Immature natural killer cell (primary cell): ENCODE measurements at places on chromosomes 4 and X.
A peak's percentile ranks its signal among the peaks of the same experiment; 100 is the strongest.

DNA sequence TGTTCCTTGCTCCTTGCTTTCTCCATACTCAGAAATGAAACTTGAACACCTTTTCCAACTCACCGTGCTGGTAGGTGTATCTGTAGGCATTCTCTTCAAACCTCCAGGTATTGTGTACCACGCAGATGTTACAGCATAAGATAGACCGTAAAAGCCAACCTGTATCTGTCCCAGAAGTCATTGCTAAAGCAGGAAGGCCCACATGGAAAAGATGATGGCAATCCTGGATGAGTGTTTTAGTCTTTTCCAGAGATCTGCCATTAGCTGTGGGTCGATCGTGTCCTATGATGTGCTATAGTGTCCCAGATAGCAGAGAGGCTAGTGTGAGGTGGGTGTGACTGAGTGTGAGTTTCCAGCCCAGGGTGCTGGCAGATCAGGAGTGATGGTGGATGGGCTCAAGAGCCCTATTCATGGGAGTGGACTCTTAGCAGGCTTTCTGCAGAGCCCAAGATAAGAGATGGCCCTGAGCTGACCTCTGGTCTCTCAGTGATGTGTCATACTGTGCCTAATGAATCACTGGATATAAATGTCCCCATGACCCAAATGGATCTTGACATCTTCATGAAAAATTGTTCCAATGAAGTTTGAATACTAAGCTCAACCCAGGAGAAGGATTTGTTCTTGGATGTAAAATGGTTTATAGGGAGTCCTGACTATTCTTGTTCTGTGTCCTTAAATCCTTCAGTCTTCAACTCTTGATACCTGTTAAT lies 69.1 kb upstream of the WDR1 start:
- no peak for DNase-seq

DNA sequence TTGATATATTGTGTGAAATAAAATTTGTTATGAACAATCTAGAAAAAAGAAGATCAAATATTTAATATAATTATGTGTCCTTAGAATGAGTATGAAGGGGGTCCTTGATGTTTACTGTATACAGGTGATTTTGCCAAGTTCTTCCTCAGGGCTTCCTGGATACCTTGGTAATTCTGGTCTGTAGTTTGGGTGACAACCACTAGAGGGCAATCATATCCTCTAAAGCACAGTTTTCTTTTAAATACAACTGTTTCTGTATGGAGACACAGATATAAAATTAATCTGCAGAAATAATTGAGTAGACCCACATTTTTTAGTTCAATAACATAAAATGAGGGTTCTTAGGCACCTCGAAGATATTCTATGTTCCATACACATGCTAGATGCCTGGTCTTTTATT lies 157.7 kb downstream of the SPANXN1 start:
- DNase-seq = peak; percentile 8

DNA sequence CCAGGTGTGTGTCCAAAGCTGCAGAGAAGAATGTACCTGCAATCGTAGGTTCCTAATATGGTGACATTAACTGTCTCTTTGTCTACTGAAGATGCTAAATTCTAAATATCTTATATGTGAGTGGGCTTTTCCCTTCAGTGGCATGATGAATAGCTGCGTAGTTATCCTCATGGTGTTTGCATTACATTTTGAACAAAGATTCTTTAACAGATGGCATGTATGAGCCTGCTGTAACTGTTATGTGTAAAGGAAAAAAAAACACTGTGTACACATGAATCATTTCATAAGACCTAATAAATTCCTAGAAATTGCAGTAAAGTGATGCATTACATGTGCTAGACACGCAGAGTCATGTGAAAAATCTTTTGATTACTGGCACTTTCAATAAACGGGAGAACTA lies 288.0 kb downstream of the SH2D1A start:
- DNase-seq = no peak

DNA sequence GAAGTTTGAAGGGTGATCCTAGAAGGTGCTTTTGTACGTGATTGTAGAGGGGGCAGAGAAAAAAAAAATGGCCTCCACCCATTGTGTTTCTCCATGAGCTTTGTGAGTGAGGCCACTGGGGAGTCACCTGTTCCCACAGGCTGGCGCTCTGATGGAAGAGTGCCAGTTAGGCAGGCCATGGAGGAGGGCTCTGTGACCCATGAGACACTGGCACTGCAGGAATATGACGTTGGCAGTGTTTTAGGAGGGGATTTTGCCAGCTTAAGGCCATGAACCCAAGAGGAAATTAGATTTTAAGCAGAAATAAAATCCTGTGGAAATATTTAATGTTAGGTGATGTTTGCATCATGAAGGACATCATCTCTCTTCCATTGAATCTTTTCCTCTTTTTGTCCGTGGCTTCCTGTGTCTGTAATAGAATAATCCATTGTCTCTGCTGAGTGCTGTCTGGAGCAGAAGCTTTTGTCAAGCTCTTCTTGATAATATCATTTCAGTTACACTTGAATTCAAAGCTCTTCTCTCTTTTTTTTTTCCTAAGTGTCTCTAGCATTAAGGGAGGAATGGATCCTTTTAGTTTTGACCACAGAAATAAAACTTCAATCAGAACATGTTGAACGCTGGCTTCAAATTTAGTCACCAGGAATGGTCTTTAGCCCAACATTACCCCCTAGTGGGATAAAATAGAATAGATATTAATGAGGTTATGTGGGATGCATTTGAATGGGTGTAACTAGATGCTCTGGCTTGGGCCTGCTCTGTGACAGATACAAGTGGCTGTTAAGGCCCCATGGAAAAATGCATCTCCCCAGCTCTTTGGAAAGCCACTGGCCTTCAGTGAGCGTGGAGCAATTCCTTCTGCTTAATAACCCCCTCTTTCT lies 41.0 kb upstream of the UCP1 start:
- no peak for DNase-seq

- no peak for DNase-seq
Measured at GRCh38 chr4:59135248-59135985, 2025.2 kb upstream of the IGFBP7 start.

DNA sequence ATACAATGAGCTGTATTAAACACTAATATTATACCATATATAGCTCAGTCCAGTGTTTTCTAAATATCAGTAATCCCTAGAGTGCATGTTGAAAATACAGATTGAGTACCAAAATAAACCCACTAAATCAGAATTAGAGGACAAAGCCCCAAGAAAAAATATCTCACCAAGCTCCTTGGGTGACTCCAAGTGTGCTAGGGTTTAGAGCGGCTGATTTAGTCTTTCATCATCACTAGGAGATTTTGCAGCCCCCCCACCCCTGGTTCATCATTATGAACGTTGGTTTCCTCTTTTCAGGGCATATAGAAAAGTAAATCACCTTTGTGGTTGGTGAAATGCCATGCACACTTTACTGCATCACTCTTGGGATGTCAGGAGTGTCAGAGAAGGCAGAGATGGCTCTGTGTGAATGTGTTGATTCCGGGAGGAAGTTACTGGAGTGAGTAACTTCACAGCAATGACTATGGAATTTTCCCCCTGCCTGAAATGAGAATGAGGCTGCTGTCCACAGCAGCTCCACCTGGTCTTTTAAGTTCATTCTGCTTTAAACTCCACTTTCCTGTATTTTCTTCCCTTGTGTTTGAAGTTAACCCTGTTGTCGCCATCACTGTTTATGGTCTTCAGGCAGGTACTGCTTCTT lies 25.2 kb upstream of the ANAPC4 start:
- no peak for DNase-seq

GRCh38 chr4:152010710-152011079 lies 249.9 kb upstream of the GATB start:
- DNase-seq = no peak

DNA sequence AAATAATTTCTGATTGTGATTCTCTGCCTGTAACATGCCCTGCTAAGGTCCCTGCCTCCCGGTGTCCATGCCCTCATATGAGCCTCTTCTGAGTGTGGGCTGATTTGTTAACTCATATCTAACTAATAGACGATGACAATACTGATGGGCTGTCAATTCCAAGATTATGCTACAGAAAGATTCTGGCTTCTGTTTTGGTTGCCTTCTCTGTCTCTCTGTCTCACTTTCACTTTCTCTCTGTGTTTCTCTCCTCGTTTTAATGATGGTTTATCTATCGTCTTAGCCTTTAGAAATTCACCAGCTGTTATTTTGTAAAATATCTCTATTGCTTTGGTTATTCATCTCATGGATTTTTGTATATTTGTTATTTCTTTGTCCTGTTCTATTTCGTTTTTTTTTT lies 312.5 kb upstream of the ANXA10 start:
- DNase-seq = no peak

- no peak for DNase-seq
Measured at GRCh38 chrX:96861661-96862060, 22.0 kb upstream of the RPA4 start.

GRCh38 chr4:157226035-157226434 lies 5.5 kb downstream of the GRIA2 start:
- DNase-seq = no peak

DNA sequence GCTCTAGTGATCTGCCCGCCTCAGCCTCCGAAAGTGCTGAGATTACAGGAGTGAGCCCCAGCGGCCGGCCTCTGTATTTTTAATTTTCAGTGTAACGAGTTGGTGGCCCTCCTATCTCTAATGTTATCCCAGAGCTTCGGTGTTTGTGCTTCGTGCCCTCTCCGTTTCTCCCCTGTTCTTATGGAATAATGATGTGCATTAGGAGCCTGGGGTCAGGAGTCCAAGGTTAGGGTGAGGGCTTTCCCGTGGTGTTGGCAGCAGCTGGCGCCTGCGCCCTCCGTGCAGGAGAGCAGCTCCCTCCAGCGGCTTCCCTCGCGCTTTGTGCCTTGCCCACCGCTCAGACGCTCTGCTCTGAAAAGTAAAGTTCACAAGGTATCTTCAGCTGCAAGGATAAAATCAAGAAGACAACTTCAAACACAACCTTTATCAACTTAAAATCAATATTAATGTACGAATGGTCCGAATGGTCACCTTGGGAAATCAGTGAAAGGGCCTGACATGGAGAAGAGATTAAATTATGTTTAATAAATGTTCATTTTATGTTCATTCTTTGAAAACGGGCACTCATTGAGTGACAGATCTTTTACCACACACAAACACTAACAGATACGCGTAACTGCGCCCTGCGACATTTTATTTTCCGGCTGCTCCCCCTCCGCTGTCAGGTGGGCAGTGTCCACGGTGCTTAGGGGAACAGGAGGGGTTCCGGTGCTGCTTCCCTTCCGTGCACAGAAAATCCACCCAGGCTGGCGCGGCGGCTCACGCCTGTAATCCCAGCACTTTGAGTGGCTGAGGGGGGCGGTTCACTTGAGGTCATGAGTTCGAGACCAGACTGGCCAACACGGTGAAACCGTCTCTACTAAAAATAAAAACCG lies 62.4 kb downstream of the TRAPPC11 start:
- peak; percentile 31 for DNase-seq

DNA sequence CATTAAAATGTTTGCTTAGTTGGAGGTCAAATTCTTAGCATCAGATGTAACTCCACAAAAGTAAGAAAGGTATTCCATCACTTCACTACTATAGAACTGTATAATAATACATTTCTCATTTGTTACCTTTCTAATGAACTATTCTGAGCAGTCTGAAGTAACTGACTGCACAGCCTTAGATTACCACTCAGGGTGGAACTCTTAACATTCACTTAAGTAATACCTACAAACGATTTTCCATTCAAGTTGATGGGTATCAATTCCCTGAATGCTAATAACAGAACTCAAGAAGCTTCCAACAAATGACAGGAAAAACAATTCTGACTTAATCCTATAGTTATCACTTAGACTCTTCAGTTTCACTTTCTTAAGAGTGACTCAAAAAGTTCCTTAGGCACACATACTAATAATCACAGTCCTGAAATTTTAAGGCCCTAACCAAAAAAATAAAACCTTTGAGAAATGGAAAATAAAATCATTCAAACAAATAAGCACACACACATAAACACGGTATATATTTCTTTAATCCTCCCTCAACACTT lies 20.9 kb downstream of the HNRNPD start:
- no peak for DNase-seq

DNA sequence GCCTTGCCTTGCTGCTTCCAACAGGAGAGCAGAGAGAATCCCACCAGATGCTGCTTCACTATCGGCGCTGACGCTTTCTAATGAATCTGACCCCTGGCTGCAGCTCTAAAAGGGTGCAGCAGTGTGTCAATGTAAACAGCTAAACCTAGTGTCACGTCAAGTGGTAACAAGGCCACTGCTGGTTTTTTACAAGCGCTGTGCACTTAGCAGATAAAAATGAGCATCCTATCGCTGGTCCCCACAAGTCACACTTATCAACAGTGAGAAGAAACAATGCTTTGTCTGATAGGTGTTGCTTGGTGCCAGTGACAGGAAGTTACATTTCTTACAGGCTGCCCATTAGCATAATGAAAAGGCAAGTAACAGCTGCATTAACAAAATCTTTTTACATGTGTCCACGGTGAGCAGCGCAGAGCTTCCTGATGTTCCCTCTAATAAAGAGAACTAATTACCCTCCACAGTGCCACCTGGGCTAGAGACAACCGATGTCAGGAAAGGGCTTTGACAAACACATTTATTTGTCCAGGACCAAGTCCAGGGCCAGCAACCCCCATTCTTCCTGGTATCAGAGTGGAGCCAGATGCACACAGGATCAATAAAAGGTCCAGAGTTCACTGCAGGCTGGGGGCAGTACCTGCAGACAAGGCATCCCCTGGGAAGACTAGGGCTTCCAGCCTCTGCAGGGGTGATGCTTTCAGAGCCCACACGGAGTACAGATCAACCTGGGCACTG lies 176.0 kb downstream of the MGST2 start:
- DNase-seq = peak; percentile 73

DNA sequence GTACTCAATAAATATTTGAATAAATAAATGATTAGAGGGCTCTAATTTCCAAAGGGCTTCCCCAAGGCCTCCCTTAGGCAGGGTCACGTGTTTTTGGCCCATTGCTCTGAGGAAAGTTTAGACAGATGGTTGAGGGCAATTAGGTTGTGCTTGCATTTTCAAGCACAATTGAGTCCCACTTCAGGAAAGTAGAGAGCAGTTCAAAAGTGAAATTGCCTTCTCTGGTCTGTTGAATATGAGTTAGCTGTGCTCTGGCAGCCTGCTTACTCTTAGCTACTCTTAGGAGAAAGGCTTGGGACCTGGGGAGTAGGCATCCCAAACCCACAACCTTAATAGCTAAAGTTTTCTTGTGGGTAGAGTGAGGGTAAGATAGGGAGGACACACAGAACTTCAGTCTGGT lies 9.0 kb upstream of the DRP2 start:
- DNase-seq = no peak

DNA sequence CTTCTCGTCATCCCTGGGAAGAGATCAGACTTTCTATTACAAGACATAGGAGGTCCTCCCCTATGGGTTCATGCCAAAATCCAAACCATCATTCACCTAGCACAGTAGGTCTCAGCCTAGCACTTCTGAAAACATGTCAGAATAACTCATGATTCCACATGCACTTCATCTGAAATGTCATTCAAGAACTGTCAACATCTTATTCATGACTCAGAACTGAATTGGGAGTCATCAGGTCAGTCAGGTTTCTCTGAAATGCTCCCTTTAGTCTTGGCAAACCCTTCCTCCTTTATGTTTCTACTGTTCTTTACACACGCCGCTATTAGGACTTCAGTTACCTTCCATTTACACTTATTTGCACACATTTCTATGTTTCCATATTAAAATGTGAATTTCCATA lies 67.2 kb downstream of the ANTXR2 start:
- DNase-seq = no peak

- DNase-seq = no peak
Measured at GRCh38 chr4:33072298-33073089, 2352.3 kb downstream of the PCDH7 start.
